ENCODE measurements at places on chromosomes 12 and 14.

GRCh38 chr12:111347891-111348644 lies 20.8 kb downstream of the PHETA1 start:
- DNase-seq: no peak

- no peak for DNase-seq
Observed at GRCh38 chr12:53044896-53045695, 4.8 kb upstream of the TNS2 start.

DNA sequence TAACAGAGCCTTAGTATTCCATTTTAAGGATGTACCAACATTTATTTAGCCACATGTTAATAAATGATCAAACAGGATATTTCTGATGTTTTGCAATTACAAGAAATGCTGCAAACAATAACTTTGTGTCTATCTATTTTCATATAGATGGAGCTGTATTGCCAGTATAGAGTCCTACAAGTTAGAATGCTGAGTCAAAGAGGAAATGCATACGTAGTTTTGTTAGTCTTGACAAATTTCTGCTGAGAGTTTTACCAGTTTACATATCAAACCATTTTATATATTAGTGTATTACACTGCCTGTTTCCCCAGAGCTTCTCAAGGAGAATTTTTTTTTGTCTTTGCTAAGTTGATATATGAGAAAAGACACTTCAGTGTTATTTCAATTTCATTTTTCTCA lies 541.7 kb downstream of the SLC16A7 start:
- no peak for DNase-seq

- DNase-seq: no peak
Observed at GRCh38 chr12:109858764-109859163, 21.6 kb downstream of the GLTP start.

DNA sequence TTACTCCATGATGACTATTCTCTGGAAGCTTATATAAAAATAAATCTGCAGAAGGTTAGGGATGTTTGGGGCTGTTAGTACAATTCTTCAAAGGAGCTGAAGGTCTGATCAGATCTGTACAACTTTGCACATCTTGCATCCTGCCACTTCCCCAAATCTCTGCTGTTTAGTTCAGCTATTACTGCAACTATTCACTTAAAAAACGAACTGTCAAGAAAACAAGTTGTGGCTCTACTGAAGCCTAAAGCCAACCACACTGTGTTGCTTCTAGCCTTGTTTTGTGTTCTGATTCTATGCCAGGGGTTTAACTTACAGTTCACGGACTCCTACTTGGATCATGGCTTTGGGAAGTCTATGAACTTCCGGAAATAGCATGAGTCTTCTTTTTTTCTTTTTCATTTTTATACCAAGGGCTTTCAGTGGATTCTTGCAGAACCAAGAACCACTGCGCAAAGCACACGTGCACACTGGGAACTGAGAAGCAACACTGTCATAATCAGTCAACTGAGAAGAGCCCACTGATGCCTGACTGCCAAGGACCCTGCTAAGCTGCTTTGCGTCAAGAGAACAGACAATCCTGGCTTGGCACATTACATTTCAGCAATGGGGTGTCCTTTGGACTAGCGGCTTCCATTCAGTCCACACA lies 66.3 kb upstream of the EEA1 start:
- no peak for DNase-seq

DNA sequence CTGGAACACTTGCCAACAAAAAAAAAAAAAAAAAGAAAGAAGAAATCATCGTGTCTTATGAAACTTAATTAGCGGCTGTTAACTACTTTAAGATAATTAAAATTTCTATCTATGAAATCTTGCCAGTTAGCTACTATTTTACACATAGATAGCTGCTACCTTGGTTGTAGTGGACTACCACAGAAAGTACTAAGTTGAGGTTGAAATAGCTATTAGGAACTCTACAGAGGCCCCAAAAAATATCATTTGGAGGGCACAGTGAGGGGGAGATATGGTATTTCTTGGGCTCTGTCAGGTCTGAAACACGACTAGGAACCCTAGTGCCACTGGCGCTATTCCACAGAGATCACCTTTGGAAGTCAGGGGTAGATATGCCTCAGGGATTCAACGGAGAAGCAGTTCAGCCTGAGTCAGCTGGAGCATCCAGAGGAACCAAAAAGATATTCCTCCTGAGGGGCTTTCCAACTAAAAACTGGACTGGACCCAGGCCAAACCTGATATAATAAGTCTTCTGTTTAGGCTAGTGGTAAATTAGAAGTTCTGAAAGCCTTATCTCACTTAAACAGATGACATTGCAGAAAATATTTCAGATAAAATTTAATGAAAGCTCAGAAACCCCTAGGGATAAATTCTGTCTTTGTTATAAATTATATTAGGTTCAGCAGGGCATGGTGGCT lies 126.1 kb downstream of the EPS8 start:
- no peak for DNase-seq
